ENCODE measurements at places on chromosomes 2 and 18. TPM values are rescaled to one million over a fixed set of nuclear protein-coding genes. Genes with fewer than 3 reads are reported as not detected.

DNA sequence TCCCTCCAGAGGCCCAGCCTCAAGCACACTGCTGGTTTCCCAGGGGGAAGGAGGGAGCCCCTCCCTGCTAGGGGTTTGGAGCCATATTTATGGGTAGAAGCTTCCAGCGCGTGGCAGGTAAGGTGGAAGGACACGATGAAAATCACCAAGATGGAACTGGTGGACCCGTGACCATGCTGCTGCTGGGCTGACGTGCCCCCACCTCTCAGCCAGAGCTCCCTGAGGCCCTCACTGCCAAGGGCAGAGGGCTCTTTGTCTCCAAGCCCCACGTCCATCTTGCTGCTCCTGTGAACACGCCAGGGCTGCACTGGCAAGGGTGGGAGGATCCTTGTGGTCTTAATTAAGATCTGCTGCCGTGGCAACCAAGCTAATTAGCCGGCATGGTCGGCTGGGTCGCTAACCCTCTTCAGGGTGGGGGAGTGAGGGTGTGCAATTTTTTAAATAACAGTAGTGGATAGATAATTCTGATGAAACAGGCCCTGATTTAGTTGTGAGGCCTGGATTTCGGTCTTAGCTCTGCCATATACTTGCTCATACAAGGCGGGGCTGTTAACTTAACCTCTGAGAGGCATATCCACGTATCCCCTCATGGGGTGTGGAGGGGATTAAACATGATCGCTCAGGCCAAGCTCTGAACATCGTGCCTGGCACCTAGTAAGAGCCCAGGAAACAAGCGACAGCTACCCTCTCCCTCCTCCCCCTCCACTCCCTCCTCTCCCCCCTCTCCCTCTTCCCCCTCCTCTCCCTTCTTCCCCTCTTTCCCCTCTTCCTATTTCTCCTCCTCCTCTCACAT lies 232.8 kb downstream of the CELF4 start:
- peaks cover 6% of the 10 kb centered on the region for H3K27me3 ChIP-seq
- H3K27ac ChIP-seq, result no peak overlapping the region
- H3K4me1 ChIP-seq, result no peaks in the 10 kb centered on the region

The ST8SIA5 gene
- total RNA-seq, result 6.7 TPM

The STK16 gene
- 12.6 TPM for total RNA-seq

DNA sequence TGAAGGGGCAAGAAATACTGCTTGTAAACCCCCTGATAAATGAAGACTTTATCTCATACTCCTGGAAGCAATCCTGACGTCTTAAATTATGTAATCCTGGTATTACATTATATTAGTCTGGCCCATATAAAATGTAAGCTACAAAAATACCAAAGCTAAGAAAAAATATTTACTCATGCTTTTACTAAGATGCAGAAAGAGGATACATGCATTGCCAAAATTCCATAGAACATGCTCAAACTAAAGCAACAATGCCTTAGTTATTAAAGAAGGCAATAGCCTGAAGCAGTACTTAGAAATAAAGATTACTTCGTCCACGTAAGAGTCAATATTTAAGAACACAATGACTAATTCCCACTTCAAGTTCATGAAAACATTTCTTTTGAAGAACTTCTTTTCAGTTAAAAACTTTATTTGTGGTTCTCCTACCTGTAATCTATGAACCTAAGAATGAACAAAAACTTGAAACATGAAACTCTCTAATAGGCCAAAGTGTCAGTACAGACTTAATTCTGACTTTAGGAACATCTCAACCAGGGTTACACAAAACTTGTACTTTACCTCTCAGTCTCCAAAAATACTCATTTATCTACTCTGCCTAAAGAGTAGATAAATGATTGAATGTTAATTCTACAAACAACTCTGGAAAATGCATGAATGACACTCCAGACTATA lies 117.3 kb downstream of the THADA start:
- H3K27ac ChIP-seq, result no peak overlapping the region
- DNase-seq, result no peak
- H3K27me3 ChIP-seq, result no peaks in the 10 kb centered on the region
- H3K36me3 ChIP-seq, result no peaks in the 10 kb centered on the region
- H3K4me3 ChIP-seq, result no peak overlapping the region

- DNase-seq, result no peak
- H3K27ac ChIP-seq, result no peak overlapping the region
- no peak overlapping the region for H3K4me3 ChIP-seq
- no peaks in the 10 kb centered on the region for H3K36me3 ChIP-seq
Observed at GRCh38 chr18:50751490-50751889, 68.3 kb downstream of the MRO start.

DNA sequence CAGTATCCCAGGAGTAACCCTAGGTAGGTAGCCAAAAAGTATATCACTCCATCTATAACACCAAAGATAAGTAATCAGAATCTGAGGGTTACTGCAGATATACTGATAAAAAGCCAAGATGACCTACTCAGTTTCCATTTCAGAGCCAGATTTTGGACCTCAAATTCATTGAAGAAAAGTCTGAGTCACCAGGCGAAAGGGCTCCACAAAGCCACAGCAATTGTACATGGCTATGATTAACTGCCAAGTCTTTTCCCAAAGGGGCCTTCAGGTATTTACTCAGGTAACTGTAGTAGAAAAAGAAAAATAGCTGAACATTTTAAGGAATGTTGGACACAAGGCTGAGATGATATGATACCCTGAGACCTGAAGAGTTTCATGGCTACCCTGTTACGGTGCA lies 75.6 kb upstream of the KCNH7 start:
- no peak overlapping the region for H3K4me3 ChIP-seq
- H3K36me3 ChIP-seq, result no peaks in the 10 kb centered on the region
- H3K27ac ChIP-seq, result no peak overlapping the region
- H3K27me3 ChIP-seq, result no peaks in the 10 kb centered on the region
- DNase-seq, result no peak

The C2orf92 gene
- 1.4 TPM for total RNA-seq

GRCh38 chr2:218658671-218659257 lies 659 bp downstream of the ZNF142 start:
- peak overlapping the region; percentile 84 for H3K27ac ChIP-seq
- no peaks in the 10 kb centered on the region for H3K27me3 ChIP-seq
- DNase-seq, result no peak

The C2orf81 gene
- total RNA-seq, result 0.41 TPM

DNA sequence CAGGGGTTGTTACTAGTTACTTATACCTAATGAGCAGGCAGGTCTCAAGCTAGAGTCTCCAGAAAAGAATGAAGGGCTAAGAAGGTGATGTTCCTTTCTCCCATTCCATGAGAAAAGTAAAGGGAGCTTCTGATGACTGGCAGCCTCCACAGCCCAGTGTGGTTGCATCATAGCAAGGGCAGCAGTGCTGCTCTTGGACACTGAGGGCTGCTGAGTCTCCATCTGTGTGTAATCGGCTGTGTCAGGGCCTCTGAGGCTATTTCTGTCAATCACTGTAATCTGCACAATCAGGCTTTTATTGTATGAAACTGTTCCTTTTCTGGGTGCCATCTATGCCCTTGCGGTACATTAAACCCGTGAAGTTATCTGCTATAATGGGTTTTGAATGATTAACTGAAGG lies 164.1 kb upstream of the FBXO11 start:
- no peaks in the 10 kb centered on the region for H3K4me1 ChIP-seq
- H3K4me3 ChIP-seq, result no peak overlapping the region
- no peaks in the 10 kb centered on the region for H3K27me3 ChIP-seq
- no peak overlapping the region for H3K27ac ChIP-seq

The GTF2A1L gene
- total RNA-seq, result 0.71 TPM

The CAD gene
- total RNA-seq, result 8.2 TPM

- H3K4me3 ChIP-seq, result no peak overlapping the region
- no peak for DNase-seq
- peak overlapping the region; percentile 74 for H3K27ac ChIP-seq
- H3K4me1 ChIP-seq, result peaks cover 39% of the 10 kb centered on the region
Observed at GRCh38 chr2:151904807-151905206, 76.6 kb upstream of the ARL5A start.

- H3K27me3 ChIP-seq, result no peaks in the 10 kb centered on the region
- no peaks in the 10 kb centered on the region for H3K36me3 ChIP-seq
- no peaks in the 10 kb centered on the region for H3K4me1 ChIP-seq
- no peak overlapping the region for H3K4me3 ChIP-seq
Observed at GRCh38 chr2:10517351-10518043, 69.4 kb upstream of the ODC1 start.
